ENCODE measurements at places on chromosomes 12 and 14.

GRCh38 chr12:1213618-1214205 lies 222.7 kb downstream of the ERC1 start:
- DNase-seq: no peak

GRCh38 chr12:125145196-125145595 lies 80.0 kb downstream of the AACS start:
- no peak for DNase-seq

DNA sequence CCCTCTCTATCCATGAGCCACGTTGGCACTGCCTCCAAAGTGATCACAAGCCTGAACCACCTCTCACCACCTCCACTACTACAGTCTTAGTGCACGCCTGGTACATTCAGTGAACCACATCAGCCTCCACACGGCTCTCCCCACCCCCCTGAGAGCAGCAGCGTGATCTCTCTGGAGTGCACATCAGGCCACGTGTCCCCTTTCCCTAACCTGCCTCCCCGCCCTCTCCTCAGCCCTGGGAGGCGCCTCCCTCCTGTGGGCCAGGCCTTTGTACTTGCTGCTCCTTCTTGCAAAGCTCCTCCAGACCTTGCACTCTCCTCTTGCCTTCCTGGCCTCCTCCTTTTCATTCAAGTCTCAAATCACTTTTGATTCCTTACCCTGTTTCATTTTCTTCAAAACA lies 49.8 kb downstream of the SLC6A12 start:
- DNase-seq: no peak

DNA sequence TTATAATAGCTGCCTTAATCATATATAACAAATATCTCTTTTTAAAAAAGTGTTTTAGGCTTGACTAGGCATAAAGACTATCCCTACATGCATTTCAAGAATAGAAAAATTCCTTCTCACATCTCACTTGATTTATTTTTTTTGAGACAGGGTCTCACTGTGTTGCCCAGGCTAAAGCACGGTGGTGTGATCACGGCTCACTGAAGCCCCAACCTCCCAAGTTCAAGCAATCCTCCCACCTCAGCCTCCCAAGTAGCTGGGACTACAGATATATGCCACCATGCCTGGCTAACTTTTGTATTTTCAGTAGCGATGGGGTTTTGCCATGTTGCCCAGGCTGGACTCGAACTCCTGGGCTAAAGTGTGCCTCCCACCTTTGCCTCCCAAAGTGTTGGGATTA lies 59.4 kb downstream of the WDHD1 start:
- no peak for DNase-seq

DNA sequence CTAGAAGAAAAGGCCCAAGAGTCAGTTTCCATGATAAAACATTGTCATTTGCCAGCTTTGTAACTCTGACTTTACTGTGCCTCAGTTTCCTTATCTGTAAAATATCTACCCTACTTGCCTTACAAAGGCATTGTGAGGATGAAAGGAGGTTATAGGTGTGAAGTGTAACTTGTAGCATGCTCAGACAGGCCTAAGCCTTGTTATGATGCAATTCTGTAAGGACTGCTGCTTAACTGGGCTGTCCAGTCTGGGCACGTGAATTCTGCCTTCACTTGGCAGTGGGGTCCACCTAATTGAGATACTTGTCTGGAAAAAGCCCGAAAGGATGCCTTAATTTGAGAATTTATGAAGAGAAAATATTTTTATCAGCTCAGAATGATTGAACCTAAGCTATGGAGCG lies 114.5 kb upstream of the DYRK2 start:
- DNase-seq: no peak

DNA sequence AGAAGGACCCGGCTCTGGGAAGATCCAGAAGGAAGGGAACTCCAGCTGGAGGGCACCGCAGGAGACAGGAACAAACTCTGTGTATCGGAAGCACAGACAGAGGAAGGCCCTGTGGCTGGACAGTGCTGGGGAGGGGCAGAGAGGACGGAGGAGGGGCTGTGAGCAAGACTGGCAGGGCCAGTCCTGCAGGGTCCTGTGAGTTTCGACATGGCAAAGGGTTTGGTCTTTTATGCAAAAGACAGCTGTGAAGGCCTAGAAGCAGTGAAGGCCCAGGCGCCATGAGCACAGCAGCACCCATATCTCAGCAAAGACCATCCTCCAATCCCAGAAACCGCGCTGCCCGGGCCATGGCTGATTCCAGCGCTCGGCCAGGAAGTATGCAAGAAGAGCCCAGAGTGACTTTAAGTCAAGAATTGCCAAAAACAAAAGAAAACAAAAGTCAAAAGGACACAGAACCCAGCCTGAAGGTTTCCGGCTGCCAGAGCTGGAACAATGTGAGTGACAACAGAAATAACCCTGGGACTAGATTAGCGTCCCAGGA lies 126.5 kb downstream of the NCOR2 start:
- DNase-seq: no peak

DNA sequence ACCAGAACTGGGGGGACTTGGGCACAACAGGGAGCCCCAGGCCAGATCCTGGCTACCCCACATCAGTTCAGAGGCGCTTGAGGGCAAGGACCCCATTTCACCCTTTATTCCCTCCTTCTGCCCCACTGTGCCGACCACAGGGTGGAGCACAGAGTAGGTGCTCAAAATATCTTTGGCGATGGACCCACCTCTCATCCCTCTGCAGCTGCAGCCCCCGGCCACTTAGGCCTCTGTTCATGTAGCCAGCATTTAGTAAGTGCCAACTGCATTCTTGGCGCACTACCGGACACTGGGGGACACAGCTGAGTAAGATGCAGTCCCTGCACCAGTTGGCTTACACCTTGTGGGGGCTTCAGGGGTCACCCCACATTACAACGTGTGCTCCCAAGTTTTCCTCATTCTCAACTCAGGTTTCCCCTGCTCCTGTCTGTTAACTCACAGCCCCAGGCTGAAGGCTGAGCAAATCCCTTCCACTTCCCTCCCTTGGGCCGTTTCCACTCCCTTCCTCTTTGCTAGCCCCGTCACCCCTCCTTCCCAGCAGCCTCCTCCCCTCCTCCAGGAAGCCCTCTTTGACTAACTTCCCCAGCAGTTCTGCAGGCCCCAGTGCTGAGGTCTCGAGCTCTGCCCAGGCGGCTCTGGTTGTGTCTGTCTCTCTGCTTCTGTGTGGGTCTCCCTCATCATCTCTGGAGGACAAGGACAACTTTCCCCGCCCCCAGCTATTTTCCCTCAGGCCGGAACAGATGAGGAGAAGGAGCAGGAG lies 26.5 kb downstream of the KRT80 start:
- no peak for DNase-seq

GRCh38 chr14:45247427-45247826 lies 5.6 kb downstream of the MIS18BP1 start:
- DNase-seq: no peak

GRCh38 chr14:73859145-73859544 lies 7.5 kb downstream of the PTGR2 start:
- DNase-seq: no peak

GRCh38 chr14:90396341-90397339 lies at the start of gene CALM1:
TSS of gene CALM1 (plus strand) at chr14:90397029. CDS start at chr14:90397231, 202 bp downstream.
- DNase-seq: peak; percentile 97

DNA sequence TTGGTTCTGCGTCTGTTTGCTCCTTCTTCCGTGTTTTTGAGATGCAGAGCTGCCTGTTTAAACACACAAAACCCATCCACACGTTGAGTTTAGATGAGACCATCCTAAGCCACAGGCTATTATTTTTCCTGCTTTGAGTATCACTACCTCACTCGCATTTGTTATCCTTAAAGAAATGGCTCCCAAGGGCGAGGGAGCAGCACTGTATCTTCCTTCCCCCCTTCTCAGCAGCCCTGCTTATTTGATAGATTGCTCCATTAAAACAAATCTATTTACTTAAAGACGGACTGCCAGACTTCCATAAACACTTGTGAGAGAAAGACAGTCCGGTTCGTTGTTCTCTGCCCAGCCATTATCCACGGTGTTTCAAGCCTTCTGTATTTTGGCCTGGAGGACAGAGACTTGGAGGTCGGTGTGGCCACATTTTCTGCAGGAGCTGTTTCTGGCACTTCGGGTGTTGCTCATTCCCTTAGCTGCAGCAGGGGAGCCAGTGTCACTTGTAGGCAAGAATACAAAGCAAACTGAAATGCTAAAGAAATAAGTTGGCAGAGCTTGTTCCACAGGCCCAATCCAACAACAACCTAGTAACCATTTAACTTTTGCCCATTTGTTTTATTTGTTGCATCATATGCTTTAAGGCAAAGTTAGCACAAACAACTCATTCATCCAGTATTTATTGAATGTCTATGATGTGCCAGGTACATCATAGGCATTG lies 275.4 kb downstream of the TTC6 start:
- DNase-seq: no peak

DNA sequence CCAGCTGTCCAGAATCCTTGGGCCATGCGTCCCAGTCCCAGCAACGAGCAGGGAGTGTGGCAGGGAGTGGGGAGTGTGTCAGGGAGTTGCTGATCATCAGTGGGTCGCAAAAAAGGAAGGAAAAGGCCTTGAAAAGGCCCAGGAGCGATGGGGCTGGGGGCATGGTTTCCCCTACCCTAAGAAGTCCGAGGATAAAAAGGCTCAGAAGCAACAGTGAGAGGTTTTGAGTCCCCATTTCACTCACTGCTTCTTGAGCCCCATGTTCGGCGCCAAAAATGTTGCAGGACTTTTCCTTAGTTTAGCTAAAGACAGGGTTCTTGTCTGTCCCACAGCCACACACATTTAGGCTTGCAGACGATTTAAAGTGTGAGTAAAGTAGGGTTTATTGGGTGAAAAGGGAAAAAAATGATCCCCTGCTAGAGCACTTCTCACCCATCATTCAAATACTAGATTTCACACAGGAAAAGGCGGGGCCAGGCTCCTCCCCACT lies 189.5 kb downstream of the KCNC2 start:
- DNase-seq: no peak

DNA sequence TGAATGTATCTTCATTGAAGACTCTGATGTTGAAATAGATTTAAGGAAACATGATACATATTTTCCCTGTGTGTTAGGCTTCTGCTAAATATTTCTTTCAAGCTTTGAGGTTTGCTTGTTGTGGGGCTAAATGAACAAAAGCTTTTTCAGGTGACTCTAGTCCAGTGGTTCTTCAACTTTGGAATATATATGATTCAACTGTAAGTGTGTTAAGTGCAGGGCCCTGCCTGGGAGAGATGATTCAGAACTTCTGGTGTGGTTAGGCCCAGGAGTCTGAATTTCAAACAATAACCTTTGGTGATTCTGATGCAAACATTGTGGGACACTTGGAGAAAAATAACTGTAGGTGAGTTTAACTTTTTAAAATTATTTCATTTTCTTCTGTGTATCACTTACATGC lies 93.0 kb downstream of the TRHDE start:
- DNase-seq: no peak

Measured in activated CD8-positive, alpha-beta memory T cell treated with anti-CD3 and anti-CD28 coated beads for 48 hours (primary cell).